ENCODE measurements at places on chromosomes 12 and 14.

DNA sequence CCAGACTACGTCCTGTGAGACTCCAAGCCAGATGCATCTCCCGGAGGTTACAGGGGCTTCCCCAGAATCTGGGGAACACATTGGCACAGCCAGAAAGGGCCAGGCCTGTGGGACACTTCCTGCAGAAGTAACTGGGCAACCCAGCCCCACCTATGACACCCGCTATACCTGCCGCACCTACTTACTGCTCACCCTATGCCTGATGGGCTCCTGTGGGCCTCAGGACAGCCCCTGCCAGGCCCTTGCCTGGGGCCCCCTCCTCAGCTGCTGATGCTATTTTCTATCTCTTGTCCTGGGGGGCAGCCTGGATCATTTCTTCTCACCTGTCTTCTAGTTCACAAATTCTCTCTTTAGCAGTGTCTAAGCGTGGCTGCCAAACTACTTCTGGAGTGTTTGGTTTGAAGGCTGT is 28.7 kb downstream of the JAG2 start:
- H3K4me3 ChIP-seq, result no peak overlapping the region
- no peak for DNase-seq
- H3K27me3 ChIP-seq, result no peaks in the 10 kb centered on the region
- peaks cover 13% of the 10 kb centered on the region for H3K36me3 ChIP-seq

GRCh38 chr14:99441918-99442317 is 38.7 kb downstream of the SETD3 start:
- no peak overlapping the region for H3K4me3 ChIP-seq
- H3K27me3 ChIP-seq, result no peaks in the 10 kb centered on the region
- peaks cover 5% of the 10 kb centered on the region for H3K36me3 ChIP-seq
- H3K4me1 ChIP-seq, result no peaks in the 10 kb centered on the region
- DNase-seq, result no peak
- no peak overlapping the region for H3K27ac ChIP-seq

DNA sequence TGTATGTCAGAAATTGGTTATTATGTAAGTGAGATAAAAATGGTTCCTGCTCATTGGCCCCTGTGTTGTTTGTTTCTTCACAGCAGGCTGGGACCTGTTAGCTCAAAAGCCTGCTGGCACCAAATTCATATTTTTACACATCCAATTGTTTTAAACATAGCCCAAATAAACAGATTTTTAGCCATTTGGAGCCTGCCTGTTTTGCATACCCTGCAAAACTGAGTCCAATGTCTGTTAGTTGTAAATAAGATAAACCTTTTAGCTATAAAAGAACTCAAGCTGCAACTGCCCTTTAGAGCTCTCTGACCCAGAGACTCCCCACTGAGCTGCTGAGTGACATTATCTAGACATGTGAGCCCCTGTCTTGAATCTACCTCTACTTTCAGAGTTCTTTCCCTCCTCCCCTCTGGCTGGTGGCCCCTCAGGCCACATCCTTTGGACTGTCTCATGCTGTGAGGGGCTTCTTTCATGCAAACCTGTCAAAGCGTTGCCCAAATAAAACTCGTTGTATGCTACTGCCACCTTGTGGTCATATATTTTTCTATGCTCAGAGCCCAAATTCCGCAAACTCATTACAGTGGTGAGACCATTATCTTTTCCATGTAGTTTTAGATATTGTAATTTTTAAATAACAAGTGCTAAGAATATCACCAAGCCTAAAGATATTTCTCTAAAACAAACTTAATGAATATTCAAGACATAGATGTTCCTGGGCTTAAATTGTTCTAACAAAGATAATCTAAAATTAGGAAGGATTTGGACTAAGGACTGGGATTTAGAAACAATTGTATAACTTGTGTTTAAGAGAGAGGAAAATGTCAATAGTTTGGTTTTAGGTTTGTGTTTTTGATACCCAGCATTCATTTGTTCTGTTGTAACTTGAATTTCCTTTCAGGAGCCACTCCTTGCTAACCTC is 337.9 kb downstream of the AACS start:
- H3K27me3 ChIP-seq, result no peaks in the 10 kb centered on the region
- no peaks in the 10 kb centered on the region for H3K36me3 ChIP-seq
- H3K4me3 ChIP-seq, result no peak overlapping the region
- no peak overlapping the region for H3K27ac ChIP-seq
- DNase-seq, result no peak
- H3K4me1 ChIP-seq, result no peaks in the 10 kb centered on the region

DNA sequence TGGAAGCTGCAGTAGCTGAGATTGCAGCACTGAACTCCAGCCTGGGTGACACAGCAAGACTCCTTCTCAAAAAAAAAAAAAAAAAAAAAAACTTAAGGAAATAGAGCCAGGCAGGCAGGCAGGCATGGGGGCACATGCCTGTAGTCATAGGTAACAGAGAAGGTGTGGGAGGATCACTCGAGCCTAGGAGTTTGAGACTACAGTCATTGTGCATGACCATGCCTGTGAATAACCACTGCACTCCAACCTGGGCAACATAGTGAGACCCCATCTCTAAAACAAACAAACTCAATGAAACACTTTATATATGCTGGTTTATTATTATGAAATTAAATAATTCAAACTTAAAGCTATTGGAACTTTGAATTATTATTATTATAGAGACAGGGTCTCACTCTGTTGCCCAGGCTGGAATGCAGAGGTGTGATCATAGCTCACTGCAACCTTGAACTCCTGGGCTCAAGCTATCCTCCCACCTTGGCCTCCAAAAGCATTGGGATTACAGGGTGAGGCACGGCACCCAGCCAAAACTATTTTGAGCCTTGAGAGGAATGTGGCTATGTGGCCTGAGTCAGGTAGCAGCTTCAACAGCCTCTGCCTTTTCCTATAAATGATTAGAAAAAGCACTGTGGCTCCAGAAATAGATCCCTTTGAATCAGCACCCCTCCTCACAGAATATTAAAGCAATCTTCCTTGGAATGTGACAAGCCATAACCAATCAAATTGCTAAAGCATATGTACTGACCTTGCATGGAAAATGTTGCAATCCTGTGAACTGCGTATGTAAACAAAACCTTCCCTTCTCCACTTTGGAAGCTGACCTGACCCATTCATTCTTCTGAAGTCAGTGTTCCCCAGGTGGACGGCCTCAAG is 34.7 kb upstream of the YY1 start:
- no peak overlapping the region for H3K4me3 ChIP-seq
- H3K27ac ChIP-seq, result peak overlapping the region; percentile 51
- no peaks in the 10 kb centered on the region for H3K36me3 ChIP-seq
- H3K27me3 ChIP-seq, result no peaks in the 10 kb centered on the region
- no peaks in the 10 kb centered on the region for H3K4me1 ChIP-seq

DNA sequence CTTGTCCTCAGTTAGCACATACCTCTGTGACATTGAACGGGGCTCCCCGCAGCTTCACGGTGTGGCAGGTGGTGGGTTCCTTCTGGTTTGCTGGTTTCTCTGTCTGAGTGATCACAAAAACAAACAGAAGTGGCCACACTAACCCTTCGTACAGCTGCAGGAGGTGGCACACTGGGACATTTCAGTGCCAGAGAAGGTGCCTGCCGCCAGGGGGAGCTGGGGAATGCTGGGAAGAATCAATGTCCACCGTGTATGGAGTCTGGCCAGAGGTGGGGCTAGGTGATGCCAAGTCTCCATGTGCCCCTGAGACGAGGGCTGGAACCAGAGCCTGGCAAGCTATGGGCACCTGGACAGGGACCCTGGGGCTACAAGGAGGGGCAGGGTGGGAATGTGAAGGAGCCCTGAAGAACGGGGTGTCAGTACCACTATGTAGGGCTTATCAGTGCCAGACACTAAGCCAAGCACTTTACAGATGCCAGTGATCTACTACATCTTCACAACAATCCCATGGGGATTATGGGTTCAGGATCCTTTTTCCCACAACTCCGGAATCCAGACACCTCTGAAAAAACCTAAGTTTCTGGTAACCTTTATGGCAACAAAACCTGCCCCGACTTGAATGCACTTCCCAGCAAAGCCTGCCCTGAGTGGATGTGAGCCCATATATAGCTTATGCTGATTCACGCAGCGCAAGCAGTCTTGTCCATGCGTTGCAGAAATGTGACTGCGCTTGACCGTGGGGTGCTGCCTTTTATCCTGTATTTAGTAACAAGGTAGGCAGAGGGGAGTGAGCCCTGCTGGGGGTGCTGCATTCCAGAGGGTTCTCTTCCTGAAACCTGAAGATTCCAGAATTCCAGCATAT is 10.8 kb downstream of the RBM19 start:
- H3K27ac ChIP-seq, result no peak overlapping the region
- H3K4me3 ChIP-seq, result no peak overlapping the region
- no peaks in the 10 kb centered on the region for H3K4me1 ChIP-seq
- no peak for DNase-seq
